ENCODE measurements at places on chromosomes 7 and 10.

- no peak for DNase-seq
Observed at GRCh38 chr7:117019786-117020590, 66.7 kb downstream of the ST7 start.

- peak; percentile 87 for DNase-seq
Observed at GRCh38 chr7:100675581-100676350, 2.2 kb downstream of the GNB2 start.

DNA sequence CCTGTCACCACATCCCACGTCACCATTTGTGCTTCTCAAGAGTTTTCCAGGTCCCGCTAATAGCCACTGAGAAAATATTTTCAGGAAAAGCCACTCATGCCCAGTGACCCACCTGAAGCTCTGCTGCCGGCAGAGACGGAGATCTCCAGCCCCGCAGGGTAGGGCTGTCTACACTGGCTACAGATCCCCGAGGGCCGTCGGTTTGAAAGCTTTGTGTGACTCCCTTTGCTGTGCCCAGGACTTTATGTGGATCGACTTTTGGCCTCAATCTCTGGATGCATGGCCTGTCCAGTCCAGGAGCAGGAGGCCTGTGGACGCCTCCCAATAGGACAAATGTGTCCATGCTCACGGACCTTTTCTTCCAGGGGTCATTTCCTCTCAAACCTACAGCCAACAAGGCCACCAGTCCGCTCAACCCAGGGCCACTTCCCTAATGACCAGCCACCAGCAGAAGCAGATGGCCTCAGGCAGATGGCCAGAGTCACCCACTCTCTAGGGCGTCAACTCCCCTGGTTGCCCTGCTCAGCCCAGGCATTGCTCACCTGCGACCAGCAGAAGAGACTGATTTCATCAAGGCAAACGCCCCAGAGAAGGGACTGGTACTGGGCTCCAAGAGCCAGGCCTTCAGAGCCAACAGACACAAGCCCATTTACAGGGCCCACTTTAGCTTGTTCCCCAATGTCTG, 76.4 kb downstream of the OAT start:
- no peak for DNase-seq

DNA sequence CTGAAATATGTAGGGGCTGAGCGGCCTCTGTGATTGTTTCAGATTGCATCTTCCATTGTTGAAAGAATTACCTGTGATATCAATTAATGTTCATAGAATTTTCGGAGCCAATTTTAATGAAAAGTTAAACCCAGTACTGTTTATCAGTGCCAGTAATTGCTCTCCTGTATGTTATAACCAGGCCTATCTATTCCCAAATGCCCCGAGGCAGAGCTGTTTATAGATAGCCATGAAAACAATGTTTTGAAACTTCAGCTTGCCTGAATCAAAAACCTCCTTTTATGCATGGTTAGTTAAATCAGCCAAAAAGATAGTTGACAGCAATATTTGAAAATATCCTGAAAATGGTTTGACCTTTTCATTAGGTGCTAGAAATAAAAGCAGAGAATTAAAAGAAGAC, 50.1 kb upstream of the HDAC9 start:
- no peak for DNase-seq

GRCh38 chr7:96471606-96472005, 149.7 kb upstream of the SLC25A13 start:
- no peak for DNase-seq
